ENCODE measurements at places on chromosomes 1 and 21.

DNA sequence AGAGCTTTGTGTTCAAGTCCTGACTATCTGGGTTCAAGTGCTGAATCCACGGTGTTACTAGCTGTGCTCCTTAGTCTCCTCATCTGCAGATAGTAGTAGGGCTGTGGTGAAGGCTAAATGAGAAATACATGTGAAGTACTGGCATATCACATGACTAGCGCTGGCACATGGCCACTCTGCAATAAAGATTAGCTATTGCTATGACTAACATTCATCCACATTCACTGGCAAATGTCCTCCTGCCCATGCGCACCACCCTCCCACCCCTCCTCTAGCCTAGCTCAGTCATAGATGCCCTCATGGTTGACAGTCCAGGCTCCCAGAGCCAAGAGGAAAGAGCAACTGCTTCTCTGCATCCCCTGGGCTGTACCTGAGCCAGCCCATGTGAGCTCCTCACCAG, 8.5 kb upstream of the COL8A2 start:
- no peak for DNase-seq

DNA sequence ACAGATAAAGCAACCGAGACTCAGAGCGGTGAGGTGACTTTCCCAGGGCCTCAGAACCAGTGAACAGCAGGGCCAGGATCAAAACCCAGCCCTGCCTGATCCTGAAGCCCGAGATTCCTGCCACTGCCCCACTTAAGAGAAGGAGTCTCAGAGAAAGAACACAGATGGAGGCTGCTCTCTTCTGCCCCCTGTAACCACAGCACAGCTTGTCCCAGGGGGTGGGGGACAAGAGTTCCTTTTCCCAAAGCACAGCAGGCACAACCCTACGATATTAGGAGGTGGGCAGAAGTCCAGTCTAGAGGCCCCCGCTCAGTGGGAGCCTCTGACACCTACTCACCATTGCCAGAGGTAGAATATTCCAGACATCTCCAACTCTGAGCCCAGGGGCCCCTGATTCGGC, 24.0 kb upstream of the VWA5B1 start:
- DNase-seq, result no peak

DNA sequence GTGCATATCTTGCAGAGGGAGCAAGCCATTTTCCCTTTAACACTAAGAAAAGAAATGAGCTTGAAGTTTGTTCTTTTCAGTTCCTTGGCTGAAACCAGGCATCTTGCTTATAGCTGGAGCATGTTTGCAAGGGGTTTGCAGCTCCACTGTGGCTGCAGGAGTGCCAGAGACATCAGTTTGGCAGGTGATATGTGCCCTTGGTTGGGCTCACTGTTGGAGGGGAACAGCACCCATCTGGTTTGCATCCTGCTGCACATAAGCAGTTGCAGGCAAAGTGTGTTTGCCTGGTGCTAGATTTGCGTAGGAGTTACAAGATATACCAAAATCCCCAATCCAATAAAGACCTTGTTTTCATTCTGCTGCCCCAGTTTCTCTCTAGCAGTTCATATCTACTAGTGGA, 47.8 kb upstream of the IKBKE start:
- no peak for DNase-seq

DNA sequence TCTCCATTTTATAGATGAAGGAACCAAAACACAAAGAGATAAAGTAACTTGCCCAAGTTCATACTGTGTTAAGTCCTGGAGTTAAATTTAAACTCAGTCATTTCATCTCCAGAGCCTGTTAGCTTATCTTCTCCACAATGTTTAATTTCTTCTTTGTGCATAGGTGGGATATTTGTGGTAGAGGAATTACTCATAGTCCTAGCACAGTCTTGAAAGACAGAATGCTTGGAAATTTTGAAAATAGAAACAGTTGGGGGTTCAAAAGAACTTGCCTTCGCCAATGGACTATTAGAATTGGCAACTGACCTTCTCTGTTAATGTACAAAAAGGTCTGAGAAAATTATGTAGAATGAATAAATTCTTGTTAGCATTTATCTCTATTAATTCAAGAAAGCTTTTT, 832.0 kb upstream of the PRMT6 start:
- no peak for DNase-seq

DNA sequence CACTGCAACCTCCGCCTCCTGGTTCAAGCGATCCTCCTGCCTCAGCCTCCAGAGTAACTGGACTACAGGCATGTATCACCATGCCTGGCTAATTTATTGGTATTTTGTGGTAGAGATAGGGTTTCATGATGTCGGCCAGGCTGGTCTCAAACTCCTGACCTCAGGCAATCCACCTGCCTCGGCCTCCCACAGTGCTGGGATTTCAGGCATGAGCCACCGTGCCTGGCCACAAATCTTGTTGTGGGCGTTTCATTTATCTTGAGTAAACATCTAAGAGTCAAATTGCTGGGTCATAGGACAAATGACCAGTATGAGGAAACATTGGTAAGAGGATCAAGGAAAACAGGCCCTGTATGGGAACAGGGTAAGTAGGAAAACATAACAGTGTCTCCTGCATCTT, 17.9 kb downstream of the TMEM200B start:
- DNase-seq, result no peak

GRCh38 chr1:228212415-228212965, 4.6 kb downstream of the OBSCN start:
- no peak for DNase-seq

GRCh38 chr21:45010096-45010495, 64.3 kb upstream of the ADARB1 start:
- no peak for DNase-seq

GRCh38 chr21:31802331-31802730, 70.4 kb upstream of the SCAF4 start:
- no peak for DNase-seq
